ENCODE measurements at places on chromosomes 3 and 15. TPM values are rescaled to one million over a fixed set of nuclear protein-coding genes. Genes with fewer than 3 reads are reported as not detected.

- no peak for DNase-seq
These were observed 475 bp downstream of the FAM107A start for GRCh38 chr3:58576716-58577115.

DNA sequence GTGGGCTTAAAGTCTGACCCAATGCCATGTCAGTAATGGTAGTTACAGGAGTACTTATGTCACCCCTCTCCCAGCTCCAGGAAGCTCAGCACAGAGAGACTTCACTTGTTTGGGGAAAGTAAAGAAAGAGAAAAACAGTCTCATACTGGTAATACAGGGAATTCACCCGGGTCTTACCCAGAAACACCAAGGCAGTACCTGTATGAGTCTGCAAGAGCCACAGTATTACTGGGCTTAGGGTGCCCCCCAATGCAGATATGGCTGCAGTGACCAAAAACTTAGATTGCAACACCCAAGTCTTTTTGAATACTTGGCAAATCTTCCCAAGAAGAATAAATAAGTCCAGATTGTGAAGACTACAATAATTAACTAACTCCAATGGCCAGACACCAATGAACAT, 622.1 kb downstream of the IGSF11 start:
- no peak for DNase-seq

DNA sequence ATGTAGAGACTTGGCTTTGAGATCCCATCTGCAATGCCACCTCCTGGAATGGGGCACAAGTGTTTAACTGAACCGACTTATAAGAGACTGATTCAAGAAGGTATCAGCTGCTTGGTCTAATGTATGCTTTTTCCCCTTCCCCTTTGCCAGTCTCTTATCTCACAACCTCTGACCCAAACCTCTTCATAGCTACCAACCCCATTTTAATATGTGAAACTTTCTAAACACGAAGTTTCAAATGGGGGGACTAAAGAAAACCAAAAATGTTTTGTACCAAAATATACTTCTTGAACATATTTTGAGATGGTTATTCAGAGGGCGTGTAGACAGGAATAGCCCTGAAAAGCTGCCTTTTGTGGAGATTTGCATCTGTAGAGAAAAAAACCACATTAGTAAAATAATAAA, 73.1 kb downstream of the OXSM start:
- DNase-seq: no peak

The SKOR1 gene
- total RNA-seq: 0.09 TPM

The EFCAB12 gene
- total RNA-seq: 0.48 TPM

DNA sequence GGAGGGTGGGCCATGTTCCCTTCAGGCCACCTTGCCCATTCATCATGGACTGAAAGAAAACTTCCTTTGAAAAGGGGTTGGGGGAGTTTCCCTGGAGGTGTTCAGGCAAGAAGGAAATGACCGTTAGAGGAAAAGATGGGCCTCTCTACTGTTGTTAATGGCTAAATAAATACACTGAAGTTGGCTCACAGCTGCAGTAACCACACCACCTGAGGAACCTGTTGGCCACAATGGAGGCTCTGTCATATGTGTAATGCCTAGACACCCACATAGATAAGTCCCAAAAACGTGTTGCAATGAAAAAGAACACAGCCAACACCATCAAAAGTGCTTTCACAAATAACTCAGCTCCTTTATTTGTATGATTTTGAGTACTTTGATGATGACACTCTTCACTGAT, 38.2 kb upstream of the FAM3D start:
- no peak for DNase-seq

The SLC27A2 gene
- 99.5 TPM for total RNA-seq

GRCh38 chr3:109018828-109019227, 65.1 kb upstream of the GUCA1C start:
- DNase-seq: no peak

GRCh38 chr3:6189384-6189783, 671.5 kb upstream of the GRM7 start:
- no peak for DNase-seq

- DNase-seq: no peak
These were observed 35.1 kb downstream of the DNAH1 start for GRCh38 chr3:52350981-52351761.

- DNase-seq: no peak
These were observed 13.3 kb downstream of the TAFA4 start for GRCh38 chr3:68919000-68919399.

The RPP25 gene
- total RNA-seq: 13.1 TPM

The SYNPR gene
- not detected for total RNA-seq

GRCh38 chr15:45399381-45400212, 21.3 kb upstream of the GATM start:
- no peak for DNase-seq

DNA sequence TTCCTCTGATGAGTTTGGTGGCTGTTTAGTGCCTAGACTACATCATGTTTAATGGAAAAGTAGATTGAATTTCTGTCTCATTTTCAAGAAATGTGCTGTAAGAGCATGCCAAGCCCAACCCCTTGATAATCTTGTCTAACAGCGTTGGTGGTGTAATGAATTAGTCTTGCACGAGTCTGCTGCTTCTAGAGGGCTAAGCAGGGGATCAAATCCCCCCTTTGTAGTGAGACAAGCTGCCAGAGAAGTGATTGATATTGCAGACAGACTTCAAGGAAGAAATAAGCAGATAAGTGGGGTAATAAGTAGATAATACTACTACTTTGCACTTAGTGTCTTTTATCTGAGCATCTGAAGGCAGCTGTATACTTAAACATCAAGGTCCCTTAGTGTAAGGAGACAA, 141.4 kb downstream of the TP63 start:
- no peak for DNase-seq

All from activated T-helper 2 cell treated with anti-CD3 and anti-CD28 coated beads, Interferon-gamma antibody, Interleukin-2, Interleukin-4, amounts not matched to agents 10 μg/mL and 5 μg/mL and 100 μg/mL, durations not matched to agents 14 hours and 24 hours and 36 hours (primary cell).